ENCODE measurements at places on chromosomes 6 and 20.

- DNase-seq: no peak
These were observed 80.3 kb downstream of the BACH2 start for GRCh38 chr6:90216072-90216977.

DNA sequence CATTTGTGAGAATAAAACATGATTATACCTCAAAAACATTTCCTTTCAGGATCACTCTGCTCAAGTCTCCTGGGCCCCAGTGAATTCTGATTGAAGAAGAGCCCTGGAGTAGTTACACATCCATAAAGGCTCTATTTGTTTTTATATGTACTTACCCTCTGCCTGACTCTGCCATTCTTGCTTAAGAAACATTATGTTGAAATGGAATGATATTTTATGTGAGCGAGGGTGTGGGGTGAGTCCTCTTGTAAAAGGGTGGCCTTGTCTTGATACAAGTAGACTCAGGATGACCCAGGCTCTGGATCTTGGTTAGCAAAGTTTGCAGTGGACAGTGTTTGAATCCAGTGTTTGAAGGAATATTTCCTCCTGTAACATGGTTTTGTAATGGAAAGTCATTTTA, 215.4 kb upstream of the PREP start:
- no peak for DNase-seq

DNA sequence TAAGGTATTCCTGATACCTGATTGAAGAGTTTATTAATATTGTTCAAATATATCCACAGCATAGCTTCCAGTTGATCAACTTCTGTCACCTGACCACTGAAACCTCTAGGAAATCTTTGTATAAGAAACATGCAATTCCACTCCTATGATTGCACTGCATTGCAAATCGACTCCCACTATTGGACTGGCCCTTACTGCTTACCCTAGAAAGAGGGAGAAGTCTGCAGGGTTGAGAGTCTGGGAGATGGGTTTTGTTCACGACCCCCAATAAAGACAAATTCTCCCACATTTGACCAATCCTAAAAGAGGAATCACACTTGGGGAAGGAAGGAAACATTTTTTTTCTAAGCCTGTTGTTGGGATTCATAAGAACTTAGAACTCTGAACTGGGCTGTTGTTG, 43.7 kb downstream of the TNFRSF21 start:
- DNase-seq: no peak

- DNase-seq: no peak
These were observed 95.0 kb downstream of the THBS2 start for GRCh38 chr6:169158691-169159090.

GRCh38 chr6:117496383-117496990, 14.0 kb downstream of the DCBLD1 start:
- DNase-seq: no peak

- no peak for DNase-seq
These were observed 261.0 kb downstream of the CDH26 start for GRCh38 chr20:60219231-60219630.

DNA sequence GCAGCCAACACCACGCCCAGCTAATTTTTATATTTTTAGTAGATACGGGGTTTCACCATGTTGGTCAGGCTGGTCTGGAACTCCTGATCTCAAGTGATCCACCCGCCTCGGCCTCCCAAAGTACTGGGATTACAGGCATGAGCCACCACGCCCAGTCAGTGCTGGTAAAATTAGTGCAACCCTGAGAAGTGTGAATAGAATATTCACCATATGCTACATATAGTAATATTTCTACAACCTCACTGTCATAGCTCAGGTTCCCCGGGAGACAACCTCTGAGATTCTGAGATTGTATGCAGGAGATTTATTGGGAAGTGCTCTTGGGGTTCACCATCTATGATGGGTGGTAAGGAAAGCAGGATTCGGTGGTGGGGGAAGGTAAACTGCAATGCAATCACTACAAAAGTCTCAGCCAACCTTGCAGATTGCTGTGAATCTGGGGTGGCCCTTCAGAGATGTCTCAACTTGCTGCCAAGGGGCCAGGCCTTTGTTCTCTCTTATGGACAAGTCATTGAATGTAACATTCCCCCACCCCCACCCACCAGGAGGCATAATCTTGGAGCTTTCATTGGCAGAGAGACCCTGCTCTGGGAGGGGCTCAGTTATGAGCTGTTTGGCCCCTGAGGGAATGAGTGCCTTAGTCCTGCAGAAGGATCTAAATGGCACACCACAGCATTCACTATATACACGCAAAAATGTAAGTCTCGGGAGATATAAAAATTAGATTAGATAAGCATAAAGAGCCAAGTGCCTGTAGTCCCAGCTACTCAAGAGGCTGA, 34.0 kb upstream of the SEC63 start:
- no peak for DNase-seq

DNA sequence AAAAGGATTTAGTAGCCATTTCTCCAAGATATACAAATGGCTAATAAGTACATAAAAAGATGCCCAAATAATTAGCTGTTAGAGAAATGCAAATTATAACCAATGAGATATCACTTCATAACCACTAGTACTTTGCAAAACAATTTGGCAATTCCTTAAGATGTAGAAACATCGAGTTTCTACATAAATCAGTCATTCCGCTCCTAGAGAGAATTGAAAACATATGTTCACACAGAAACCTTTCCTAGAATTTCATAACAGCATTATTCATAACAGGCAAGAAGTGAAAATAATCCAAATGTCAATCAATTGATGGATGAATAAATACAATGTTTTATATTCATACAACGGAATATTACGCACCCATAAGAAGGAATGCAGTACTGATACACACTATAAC, 20.5 kb upstream of the NT5E start:
- DNase-seq: no peak

GRCh38 chr6:157436944-157437336, 56.0 kb downstream of the ZDHHC14 start:
- DNase-seq: no peak

GRCh38 chr6:2562721-2563451, 187.8 kb downstream of the MYLK4 start:
- no peak for DNase-seq

- no peak for DNase-seq
These were observed 214.3 kb upstream of the RSPO3 start for GRCh38 chr6:126904176-126904575.

DNA sequence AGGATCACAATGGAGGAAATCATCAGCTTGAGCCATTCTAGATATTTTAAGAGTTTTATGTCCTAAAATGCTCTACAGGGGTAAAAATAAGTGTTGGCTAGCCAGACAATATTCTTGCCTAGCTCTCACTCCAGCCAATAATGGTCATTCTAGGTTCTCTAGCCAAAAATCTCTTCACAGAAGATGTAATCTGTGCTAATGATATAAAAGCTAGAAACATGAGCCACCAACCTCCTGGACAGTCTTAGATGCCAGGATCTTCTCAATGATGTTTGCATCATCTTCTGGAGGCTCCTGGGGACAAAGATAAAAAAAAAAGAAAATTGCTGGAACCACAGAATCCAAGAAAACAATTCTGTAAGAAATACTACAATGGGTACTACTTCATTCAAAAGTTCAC, 119.1 kb downstream of the CHD6 start:
- DNase-seq: no peak

DNA sequence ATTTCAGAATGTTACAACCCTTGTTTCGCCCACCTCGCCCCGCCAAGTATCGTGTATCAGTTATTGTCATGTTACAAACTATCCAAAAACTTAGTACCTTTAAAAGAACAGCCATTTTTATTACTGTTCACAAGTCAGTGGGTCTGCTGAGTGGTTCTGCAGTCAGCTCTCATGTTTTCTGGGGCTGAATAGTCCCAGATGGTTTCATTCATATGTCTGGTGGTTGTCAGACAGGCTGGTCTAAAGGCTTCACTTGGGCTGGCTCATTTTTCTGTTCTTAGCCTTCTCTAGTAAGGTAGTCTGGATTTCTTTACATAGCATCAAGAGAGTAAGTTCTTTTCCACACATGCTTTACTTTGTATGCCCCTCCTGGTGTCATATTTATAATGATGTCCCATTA, 8.6 kb downstream of the ZNF292 start:
- no peak for DNase-seq

DNA sequence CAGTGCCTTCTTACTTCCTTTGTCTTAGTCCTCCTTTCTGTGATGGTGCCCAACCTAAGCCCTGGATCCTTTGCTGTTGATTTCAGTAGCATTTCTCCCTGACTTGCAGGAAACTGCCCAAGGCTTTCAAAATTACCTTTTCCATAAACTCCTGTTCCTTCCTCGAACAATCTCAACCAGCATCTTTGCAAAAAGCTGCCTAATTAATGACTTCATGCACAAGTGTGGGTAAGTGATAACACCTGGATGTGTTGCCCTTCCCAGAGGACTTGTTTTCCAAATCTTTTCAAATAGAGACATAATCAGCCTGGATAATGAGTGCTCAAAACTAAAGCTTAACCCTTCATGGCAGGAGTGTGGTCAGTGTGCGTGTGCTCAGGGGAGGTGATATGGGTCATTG, 118.0 kb downstream of the PCSK2 start:
- no peak for DNase-seq

DNA sequence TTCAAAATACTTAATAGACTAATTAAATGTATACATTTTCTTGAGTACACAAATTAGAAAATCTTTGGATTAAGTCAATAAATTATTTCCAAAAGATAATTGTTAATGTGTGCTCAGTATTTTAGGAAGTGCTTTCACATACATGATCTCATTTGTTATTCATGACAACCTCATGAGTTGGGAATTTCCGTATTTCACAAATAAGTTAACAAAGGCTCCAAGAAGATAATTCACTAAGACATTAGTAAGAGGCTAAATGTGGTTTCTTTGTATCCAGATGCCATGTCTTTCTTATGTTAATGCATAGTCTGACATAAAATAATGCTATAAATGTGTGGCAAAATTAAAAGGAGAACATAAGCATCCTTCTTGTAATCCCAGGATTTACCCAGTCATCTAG, 79.5 kb upstream of the TCF21 start:
- DNase-seq: no peak

DNA sequence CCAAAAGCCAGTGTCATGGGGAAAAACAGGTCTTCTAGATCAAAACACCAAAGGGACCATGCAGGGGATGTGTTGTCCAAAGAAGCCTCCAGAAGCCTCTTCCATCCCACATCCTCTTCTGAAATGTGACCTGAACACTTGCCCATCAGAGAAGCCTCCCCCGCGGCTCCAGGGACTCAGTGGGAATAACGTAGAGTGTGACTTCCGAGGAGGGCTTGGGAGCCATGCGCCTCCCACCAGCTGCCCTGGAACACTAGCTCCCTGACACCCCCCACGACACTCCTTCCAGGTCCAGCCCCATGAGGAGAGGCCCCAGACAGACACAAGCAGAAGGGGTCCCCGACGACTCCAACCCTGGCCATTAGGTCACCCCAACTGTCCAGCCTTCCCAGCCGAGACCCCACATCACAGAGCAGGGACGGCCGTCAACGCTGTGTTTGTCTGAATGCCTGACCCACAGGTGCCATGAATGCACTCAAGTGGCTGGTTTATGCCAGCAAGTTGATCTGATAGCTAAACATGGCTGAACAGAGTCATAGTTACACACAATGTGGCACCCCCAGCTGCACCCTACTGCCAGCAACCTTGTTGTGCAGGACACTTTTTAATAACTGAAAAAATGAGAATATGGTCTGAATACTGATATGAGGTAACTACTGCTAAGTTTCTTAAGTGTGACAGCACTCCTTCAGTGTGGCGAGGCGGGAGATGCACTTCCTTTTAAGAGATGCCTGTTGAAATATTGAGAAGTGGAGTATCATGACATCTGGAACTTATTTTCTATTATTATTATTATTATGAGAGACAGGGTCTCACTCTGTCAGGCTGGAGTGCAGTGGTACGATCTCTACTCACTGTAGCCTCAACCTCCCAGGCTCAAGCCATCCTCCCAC, 58.0 kb downstream of the GINS1 start:
- DNase-seq: no peak

DNA sequence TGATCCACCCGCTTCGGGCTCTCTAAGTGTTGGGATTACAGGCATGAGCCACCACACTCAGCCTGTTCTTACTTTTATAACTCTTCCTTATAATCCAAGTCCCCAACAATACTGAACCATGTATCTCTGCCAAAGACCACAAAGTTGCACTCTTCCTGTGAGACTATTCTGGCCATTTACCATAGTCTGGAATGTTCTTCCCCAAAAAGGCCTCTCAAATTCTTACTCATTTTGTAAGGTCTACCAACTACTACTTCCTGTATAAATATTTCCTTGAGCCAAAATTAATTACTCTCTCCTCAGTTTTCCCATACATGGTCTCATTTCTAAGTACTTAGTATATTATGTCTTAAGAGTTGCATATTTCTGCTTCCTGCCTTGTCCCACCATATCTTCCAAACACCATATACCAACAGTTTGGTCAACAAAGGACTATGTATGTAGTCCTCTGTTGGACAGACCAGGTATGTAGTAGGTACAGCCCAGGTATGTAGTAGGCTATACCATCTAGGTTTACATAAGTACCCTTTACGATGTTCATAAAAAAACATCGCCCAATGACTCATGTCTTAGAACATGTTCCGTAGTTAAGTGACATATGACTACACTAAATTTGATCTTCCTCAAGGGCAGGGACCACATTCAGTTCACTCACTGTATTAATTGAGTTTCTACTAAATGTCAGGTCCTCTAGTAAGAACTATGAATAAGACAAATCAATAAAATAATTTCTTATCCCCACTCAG, 22.0 kb downstream of the RANBP9 start:
- no peak for DNase-seq

DNA sequence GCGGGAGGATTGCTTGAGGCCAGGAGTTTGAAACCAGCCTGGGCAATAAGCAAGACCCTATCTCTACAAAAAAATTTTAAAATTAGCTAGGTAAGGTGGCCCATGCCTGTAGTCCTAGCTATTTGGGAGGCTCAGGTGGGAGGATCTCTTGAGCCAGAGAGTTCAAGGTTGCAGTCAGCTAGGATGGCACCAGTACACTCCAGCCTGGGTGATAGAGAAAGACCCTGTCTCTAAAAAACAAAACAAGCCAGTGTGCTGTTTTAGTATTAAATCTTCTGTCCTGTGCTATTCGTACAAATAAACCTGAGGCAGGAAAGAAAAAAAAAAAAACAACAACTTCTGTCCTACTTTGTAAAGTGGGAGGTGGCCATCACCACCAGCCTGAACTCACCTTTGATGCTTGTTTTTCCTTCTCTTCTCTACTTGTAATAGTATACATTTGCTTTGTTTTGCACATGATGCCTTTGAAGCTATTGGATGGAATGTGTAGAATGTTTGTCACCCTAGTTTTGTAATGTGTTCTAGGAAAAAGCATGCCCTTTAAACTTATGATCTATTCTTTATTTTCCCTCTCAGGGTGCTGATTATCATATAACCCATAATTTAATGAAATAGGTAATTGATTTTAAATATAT, 102.5 kb downstream of the CRYBG1 start:
- DNase-seq: no peak

- DNase-seq: no peak
These were observed 70.5 kb upstream of the TNFRSF21 start for GRCh38 chr6:47380251-47380650.

- no peak for DNase-seq
These were observed 10.0 kb downstream of the SNX5 start for GRCh38 chr20:17958373-17959256.

GRCh38 chr6:111177131-111177530, 89.8 kb downstream of the SLC16A10 start:
- DNase-seq: no peak

- DNase-seq: no peak
These were observed 72.6 kb upstream of the ZNF184 start for GRCh38 chr6:27545271-27546046.
